Iris pigment epithelial cell (primary cell): ENCODE measurements at places on chromosomes 4 and X.

DNA sequence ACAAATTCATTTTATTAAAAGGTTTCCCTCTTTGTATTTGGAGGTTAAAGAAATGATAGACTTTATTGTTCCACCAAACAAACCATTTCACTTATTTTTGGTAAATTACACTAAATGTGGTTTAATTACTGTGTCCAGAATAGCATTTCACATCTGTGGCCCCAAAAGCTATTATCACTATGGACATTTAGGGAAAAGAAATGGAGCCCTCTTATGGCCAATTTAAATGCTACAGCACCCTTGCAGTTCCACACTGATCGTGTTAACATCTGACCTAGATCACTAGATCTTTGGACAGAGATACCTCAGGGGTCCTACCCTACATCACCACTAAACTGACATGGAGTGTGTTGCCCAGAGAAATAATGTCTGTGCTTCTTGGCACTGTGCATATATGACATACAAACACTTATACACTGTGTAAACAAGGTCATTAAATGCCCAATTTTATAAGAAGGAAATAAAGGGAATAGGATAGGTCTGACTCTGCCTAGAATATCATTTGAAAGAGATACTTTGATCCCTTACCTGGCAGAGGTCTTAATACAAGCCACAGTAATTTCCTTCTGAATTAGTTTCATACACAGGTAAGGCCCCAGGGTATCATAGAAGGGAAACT lies 163.9 kb downstream of the KDR start:
- peak; percentile 34 for DNase-seq

DNA sequence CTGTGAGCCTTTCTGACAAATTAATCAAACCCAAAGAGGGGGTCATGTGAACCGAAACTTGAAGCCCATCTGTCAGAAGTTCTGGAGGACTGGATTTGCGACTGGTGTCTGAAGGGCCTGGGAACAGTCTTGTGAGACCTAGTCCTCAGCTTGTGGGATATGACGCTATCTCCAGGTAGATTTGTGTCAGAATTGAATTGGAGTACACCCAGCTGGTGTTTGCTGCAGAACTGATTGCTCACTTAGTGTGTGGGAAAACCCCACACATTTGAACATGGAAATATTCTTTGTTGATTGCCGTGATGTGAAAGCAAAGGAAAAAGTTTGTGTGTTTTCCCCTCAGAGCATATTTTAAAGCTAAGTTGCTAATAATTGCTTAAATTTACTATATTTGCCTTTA lies 30.3 kb upstream of the TMSB15B start:
- no peak for DNase-seq

GRCh38 chrX:133792198-133792953 lies 193.0 kb downstream of the GPC3 start:
- DNase-seq = peak; percentile 67

- no peak for DNase-seq
These were observed 42.1 kb downstream of the TMPRSS11E start for GRCh38 chr4:68489338-68489737.

- DNase-seq = no peak
These were observed 556.8 kb downstream of the GABRG1 start for GRCh38 chr4:45566896-45567603.

- peak; percentile 79 for DNase-seq
These were observed 20.7 kb upstream of the CSN1S1 start for GRCh38 chr4:69910016-69910782.
